Colonic mucosa (tissue), 4 donors: ENCODE measurements at places on chromosomes 3 and 15. TPM values are rescaled to one million over a fixed set of nuclear protein-coding genes. Genes with fewer than 3 reads are reported as not detected.

GRCh38 chr15:82558502-82558901 is 18.2 kb upstream of the RPS17 start:
- DNase-seq: no peak

LIPH gene
- 58.3 TPM for total RNA-seq

GOLGA6L4 gene
- 1.3 TPM for total RNA-seq

GRCh38 chr3:25173606-25174005 is 254.5 kb upstream of the RARB start:
- no peak for DNase-seq

DNA sequence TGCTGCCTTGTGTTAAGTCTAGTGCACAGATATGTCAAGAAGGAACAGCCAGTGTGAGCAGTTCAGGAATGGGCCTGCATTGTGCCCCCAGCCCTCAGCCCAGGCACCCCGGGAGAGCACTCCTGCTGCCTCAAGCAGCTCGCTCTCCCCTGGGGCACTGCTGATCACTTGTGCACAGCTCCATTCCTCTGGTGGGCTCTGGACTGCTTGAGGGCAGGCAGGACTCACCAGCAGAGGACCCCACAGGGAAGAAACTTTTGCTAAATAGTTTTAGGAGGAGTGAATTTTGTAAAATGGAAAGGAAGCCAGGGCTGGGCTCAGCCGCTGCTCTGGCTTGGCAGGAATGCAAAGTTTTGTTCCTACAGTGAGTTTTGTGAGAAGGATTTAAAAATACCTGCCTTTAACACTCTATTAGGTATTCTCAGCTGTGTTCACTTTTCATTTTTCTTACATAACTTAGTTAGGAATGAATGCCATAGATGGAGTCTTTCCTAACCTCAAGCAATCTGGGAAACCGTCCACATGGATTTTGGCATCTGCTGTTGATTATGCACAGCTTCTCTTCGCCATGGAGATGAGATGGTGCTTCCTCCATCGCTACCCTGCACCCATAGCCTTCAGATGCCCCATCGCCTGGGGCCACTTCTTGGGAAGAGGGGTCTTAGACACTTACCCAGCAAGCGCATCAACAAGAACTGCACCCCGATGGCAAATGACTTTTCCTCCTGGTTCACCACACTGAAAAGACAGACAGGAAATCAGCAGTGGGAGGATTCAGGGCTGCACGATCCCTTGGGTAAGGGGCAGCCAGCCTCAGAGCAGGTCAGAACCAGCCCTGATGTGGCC is 42.3 kb upstream of the RAB6B start:
- peak; percentile 13 for DNase-seq

GRCh38 chr3:110456438-110457138 is 615.0 kb upstream of the NECTIN3 start:
- no peak for DNase-seq

NSMCE3 gene
- 4.2 TPM for total RNA-seq

DNA sequence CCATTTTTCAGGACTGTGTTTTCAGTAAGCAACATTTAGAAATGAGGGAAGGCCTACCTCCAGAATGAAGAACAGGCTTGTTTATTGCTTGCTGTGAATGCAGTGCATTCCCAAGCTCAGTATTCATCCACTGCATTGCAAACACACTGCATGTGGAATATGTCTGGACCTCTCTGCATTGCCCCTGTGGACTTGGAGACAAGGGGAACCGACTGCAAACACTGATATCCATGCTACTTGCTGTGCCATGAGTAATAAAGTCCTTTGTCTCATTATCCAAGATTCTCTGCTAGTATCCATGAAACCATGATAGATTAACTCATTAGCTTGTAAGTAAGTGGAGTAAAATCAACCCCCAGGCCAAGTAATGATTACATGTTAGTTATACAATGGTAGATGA is 301.2 kb upstream of the NR2E3 start:
- DNase-seq: no peak

GRCh38 chr3:149726716-149727407 is 25.4 kb downstream of the COMMD2 start:
- no peak for DNase-seq

CP gene
- 5.6 TPM for total RNA-seq

DNA sequence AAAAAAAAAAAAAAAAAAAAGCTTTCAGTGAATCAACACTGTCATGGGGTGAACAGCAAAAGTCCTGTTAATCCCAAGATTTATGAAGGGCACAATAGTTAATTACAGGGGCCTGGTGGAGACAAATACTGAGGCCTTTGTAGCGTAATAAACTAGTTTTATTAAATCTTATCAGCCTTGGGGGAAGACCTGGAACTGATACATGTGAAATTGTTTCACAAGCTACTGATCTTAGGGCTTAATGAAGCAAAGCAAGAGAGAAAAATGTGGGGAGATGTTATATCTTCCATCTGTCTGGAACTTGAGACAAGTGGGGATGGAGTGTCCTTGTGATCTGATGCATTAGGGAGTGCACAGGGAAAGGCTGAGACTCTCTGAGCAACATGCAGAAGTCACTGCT is 47.9 kb upstream of the OSBPL11 start:
- no peak for DNase-seq

AADACL2 gene
- total RNA-seq: not detected

- DNase-seq: no peak
Measured at GRCh38 chr3:9786209-9786739, 6.0 kb downstream of the TADA3 start.

POLR2M gene
- 61.7 TPM for total RNA-seq

DNA sequence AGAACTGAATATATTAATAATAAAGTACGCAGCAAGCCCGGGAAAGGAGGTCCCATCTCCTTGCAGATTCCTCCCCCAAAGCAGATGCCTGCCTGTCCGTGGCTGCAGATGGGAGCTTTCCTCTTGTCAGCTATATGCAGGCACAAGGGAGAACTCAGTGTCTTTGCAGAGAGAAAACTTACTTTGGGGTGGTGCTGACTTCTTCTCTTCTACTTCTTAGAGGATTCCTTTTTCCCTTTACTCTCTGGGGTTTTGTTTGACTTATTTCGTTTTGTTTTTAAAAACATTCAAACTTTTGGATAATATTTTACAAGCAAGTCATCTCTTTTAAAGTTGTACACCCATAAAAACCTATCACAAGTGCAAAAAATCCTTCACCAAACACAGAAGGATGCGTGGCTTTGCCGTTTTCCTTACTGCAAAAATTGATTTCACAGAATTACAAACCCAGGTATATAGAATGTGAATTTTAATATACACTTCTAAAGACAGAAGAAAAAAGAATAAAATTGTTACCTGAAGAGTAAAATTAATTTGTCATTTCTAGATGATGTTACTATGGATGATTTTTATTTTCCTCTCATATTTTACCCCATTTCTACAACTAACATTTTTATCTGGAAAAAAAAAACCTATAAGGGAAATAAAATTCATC is 65.3 kb upstream of the IGF1R start:
- no peak for DNase-seq

- no peak for DNase-seq
Measured at GRCh38 chr15:70049701-70050301, 47.9 kb downstream of the TLE3 start.

DNA sequence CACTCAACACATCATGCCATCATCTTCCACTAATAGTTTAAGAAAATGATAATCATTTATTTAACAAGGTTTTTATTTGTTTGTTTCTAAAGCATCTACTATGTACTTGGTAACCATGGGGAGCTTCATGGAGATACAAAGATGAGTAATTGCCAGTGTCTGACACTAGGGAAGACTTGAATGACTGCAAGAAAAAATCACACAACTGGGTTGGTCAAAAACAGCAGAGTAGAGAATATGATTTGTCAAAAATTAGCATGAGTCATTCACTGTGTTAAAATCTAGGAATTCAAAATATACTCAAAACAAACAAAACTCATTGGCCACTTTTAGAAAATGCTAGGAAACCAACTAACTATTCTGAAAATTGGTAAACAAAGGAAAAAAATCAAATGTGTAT is 6.3 kb downstream of the BNC1 start:
- no peak for DNase-seq

GRCh38 chr3:153680526-153680925 is 440.7 kb upstream of the ARHGEF26 start:
- no peak for DNase-seq

CIDEC gene
- 4.5 TPM for total RNA-seq

DNA sequence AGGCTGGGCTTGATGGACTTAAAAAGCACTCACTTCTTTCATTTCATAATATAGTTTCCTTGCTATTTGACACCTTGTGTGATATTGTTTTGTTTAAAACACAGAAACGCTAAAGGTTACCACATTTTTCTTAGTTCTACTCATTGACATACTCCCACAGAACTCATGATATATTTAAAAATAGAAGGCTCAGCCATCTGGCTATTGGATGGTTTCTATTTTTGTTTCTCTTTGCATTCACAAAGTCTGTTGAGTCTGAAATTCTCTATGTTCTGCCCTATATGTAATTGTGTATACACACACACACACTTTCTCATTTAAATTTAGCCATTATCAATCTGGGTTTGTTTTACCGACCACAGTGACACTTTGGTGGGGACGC is 128.2 kb downstream of the SOX2 start:
- DNase-seq: no peak

- DNase-seq: no peak
Measured at GRCh38 chr3:115388166-115388565, 235.1 kb upstream of the GAP43 start.

DNA sequence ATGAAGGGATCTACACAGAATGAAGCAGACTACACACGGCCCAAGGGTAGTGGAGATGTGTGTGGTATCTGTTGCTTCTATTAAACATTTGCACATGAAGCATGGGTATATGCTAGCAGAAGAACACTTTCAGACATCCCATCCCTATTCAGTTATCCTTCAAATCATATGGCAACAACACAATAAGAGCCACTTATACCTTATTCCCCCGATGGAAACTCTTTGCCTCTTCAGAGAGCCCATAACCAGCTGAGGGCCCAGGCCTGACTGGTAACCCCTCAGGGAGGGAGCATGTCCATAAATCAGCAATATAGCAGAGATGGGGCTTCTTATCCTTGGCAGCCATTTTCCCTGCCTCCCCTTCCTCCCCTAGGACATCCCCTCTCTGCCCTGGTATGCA is 210.6 kb downstream of the FHIT start:
- DNase-seq: no peak
